ENCODE measurements at places on chromosomes 11 and 22.

- no peak for DNase-seq
Observed at GRCh38 chr11:110373051-110373702, 56.6 kb upstream of the FDX1 start.

DNA sequence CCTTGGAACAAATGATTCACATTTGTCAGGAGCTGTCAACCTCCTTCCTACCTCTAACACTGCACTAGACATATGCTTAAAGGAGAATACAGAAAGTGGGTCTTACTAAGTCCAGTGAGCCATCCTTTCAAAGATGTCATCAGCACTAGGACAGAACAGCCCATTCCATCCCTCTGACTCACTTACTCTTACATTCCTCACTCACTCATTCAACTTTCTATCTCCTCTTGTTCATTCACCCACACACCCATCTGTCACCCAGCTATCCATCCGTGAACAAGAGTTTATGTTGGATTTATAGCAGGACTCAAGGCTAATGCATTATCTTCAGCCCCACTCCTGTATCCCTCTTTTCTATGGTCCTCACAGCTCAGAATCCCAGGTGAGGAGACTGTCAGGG, 9.1 kb downstream of the INSC start:
- DNase-seq: peak; percentile 58

GRCh38 chr11:28860893-28861292, 752.7 kb downstream of the METTL15 start:
- peak; percentile 31 for DNase-seq

DNA sequence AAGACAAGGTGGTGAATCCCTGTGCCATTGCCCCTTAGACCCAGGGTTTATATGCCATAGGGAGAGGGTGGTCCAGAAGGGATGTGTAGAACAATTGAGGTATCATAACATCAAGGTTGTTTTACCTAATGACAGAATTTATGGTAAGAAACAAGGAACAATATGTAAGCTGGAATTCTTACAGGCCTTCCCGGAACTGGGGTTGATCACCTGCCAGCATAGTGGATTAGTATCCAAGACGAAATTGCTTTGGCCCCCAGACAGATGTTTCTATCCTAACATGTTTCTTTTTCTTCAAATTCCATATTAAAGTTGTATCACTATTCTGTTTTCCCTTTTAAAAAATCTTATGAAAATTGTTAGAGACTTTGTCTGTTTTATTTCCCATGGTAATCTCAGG, 343.8 kb upstream of the ANO3 start:
- DNase-seq: no peak

DNA sequence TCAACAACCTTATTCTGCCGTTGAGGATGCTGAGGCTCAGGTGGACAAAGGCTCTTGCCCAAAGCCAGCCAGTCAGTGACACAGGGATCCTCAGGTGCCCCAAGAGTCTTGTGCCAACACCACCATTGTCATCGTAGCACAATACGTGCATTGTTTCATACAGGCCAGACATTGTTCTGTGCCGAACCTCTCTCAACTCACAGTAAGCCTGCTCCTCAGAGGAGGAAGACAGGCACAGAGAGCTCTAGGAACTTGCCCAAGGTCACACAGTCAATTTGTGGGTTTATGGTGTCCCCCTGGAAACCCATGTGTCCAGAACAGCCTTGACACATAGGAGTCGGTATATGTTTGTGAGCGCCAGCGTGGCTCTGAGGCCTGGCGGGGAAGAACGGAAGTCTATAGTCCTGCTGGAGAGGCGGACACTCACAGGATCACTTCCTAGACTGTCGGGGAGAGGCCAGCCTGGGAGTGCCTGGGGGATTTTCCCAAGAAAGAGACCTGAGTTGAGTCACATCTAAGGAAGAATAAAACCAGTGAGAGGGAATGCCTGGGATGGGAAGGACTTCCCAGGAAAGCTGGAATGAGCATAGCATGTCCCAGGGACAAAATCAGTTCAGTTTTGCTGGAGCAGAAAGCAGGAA, 20.2 kb downstream of the LIF start:
- DNase-seq: no peak

DNA sequence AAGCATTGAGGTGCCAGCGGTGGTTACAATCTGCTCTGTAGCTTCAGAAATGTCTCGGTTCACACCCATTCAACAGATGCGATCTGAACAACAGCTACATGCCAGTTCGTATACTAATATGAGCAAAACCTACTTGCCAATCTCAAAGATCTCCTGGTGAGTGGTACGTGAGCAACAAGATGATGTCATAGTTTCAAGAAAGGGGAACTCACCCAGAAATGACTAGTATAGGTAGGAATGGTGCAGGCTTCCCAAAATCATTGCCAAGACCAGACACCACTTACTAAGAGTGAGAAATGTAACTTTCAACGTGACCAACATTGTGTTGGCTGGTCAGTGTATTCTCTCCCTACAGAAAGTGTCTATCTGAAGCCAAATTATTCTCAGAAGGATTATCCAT, 31.1 kb downstream of the OR6Q1 start:
- DNase-seq: no peak

- no peak for DNase-seq
Observed at GRCh38 chr11:87002918-87003317, 34.8 kb upstream of the TMEM135 start.

DNA sequence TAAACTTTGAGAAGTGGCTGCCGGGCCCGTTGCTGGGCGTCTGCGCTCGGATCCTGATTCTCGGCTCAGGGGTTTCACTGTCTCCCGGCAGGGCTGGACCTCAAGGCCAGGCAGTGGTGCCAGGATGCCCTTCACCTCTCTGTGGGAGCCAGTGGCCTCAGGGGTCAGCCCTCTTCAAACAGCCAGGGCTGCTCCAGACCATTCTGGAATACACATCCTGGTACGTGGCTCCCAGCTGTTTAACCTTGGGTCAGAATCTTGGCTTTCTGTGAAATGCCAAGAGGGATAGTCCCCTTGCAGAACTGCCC, 70.5 kb downstream of the MPPED1 start:
- DNase-seq: no peak

DNA sequence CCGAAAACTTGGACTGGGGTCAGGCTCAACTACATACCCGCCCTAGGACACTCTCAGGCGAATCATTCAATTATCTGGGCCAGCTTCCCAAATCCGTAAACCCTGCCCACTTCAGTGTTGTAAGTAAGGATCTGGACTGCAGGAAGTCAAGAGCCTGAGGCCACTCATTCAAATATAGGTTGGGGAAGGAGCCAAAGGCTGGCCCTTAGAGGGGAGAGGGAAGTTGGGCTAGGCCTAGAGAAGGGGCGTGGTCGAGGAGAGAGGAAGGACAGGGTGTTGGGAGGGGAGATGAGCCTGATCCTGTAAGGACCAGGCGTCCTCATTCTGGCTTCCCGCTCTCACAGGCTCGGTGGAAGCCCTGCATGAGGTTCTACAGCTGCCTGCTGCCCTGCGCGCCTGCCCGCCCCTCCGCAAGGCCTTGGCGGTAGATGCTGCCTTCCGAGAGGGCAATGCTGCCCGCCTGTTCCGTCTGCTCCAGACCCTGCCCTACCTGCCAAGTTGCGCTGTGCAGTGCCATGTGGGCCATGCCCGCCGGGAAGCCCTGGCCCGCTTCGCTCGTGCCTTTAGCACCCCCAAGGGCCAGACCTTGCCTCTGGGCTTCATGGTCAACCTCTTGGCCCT, 3.0 kb downstream of the SAC3D1 start:
- no peak for DNase-seq

- no peak for DNase-seq
Observed at GRCh38 chr11:130694488-130695045, 221.7 kb downstream of the SNX19 start.

DNA sequence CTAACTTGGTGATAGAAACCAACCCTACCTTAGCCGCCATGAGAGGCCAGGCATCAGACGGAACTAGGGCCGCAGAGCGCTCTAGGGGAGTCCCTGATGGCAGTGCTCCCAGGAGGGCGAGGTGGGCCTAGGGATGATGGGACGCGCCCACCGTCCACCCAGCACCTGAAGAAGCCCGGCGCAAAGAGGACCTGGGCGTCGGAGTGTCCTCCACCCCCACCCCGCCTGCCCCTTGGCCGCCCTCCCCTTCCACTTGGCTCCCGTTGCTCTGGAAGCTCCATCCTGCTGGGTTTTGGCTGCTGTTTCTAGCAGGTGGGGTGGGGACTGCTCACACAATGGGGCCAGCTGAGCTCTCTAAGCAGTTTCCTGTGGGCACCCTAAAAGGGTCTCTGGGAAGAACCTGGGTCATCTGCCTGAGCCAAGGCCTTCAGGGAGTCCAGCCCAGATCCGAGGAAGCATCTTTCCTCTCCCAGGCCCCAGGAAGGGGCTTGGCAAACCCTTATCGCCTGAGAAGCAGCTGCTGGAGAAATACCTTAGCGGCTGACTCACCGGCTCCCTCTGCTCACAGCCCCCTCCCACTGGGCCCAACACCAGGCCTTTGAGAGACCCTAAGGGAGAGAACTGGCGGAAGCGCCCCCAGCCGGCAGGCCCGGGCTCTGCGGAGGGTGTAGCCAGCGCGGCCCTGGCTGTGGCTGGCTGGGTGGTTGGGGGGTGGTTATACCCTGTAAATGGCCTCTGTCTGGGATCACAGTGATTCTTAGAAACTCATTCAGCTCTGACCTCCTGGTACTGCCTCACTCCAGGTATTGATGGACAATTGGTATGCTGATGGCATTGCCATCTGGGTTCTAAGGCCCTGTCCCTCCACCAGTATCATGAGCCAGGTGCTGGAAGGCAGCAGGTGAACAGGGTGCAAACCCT, 19.3 kb downstream of the CREB3L1 start:
- DNase-seq: peak; percentile 93

Data from myocyte (in vitro differentiated cells).